ENCODE measurements at places on chromosomes 5 and 9.

GRCh38 chr5:139651043-139651834, 3.1 kb downstream of the CXXC5 start:
- DNase-seq, result no peak

DNA sequence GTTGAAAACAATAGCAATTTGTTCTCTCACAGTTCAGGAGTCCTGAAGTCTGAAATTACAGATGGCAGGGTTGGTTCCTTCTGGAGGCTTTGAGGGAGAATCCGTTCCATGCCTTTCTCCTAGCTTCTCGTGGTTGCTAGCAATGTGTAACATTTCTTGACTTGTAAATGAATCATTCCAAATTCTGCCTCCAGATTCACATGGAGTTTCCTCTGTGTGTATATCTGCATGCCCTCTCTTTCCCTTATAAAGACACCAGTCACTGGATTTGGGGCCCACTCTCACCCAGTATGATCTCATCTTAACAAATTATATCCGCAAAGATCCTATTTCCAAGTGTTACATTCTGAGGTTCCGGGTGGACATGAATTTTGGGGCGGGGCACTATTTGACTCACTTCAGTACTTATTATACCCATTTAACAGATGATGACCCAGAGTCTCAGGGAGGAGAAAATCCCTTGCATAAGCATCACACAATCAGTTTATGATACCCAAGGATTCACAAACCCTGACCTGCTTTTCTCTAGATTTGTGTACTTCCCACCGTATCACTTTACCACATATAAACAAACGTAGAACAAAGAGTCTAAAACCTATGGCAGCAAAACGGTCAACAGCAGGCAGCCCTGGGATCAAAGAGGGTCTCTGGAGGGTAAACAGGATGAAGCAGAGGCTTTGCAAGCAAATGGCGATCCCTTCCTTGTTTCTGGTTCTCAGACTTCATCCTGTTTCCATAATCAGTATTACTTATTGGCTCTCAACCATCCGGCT, 93.7 kb downstream of the C9orf152 start:
- no peak for DNase-seq

DNA sequence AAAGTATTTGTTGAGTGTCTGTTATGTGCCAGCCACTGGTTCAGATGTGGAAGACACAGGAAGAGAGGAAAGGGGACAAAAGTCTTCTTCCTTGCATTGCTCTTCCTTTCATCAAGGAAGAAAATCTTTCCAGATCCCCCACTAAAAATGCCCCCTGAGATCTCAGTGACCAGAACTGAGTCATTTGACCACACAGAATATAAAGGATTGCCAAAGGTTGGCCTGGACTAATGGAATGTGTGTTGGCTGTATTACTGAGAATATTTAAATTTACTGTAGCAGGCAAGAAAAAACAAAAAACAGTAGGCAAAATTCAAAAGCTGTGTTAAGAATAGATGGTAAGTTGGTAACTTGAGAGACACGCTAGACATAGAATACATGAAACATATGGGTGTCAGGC, 10.0 kb upstream of the SEPTIN8 start:
- no peak for DNase-seq

GRCh38 chr5:178525906-178526732, 64.1 kb downstream of the COL23A1 start:
- DNase-seq, result no peak

GRCh38 chr5:98173334-98173733, 600.1 kb upstream of the RGMB start:
- DNase-seq, result no peak

DNA sequence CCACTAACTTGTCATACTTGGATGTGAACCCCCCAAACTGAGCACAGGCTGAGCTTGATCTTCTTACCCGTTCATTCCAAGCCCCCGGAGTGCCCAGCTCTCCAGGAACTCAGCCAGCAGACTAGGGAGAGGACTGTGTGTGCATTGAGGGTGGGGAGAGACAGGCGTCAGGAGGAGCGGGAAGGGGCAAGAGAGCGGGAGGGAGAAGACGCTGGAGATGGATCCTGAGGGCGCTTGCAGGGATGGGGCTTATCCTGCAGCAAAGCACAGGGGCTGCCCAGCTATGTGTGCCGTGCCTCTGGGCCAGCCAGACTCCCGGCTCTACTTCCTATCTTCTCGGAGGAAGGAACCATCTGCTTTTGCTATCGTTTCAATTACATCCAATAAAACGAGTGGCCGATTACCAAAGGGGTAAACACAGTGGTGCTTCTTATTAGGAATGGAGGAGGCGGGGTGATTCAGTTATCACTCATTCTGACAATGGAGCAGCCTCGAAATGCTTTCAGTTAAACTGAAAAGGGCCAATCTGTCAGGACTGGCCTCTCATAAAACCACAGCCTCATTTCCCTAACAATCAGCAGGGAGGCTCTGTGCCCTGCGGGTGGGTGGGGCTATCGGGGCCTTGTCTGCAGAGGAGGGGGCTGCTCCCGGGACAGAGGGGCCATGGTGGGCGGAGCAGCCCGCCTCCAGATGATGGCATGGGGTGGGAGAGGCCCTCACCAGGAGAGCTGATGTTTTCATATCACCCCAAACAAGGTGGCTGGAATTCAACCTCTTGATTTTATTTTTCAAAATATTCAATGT, 168.2 kb downstream of the DAB2IP start:
- no peak for DNase-seq

- DNase-seq, result no peak
Observed at GRCh38 chr5:138212828-138213160, 329 bp downstream of the CDC23 start.

DNA sequence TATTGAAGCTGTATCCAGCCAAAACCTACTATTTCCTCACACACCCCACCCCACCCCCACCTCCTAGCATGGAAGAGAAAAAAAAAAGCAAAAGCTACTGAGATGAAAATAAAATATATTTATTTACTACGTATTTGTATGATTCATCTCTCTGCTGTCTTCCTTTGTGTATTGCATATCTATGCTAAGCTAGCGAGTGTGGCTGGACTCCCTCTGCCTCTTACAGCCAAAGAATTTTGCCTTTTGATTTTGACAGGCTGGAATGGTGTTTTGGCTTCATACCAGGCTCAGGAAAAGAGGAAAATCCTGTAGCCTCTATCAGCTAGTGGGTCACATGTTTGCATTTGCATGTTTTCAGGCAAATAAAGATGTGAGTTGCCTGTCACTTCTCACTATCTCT, 2.2 kb downstream of the ABLIM3 start:
- no peak for DNase-seq

GRCh38 chr5:43041669-43042175, 1.6 kb upstream of the ANXA2R start:
- DNase-seq, result peak; percentile 49

DNA sequence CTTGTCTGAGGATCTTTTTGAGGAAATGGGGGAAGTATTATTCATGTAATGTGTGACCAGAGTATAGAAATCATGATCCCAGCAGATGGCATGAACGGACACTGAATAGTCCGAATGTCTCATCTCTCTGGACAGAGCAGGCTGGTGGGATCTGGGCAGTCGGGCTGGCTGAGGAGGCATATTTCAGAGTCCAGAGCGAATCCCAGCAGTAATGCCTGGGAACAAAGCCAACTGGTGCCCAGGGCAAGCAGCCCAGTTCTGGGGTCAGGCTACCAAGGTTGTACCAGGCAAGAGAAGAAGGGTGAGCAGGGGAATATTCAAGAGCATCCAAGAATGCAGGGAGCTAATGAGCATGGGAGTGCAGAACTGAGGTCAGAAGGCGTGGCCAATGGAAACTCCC, 306.4 kb downstream of the ZSWIM6 start:
- no peak for DNase-seq

GRCh38 chr5:143541943-143542797, 138.7 kb upstream of the NR3C1 start:
- DNase-seq, result no peak

- DNase-seq, result no peak
Observed at GRCh38 chr5:106140101-106140500, 1530.6 kb downstream of the EFNA5 start.

- no peak for DNase-seq
Observed at GRCh38 chr5:137114529-137114928, 384.6 kb downstream of the SPOCK1 start.
